Non-pigmented ciliary epithelial cell (primary cell): ENCODE measurements at places on chromosomes 5 and 9.

DNA sequence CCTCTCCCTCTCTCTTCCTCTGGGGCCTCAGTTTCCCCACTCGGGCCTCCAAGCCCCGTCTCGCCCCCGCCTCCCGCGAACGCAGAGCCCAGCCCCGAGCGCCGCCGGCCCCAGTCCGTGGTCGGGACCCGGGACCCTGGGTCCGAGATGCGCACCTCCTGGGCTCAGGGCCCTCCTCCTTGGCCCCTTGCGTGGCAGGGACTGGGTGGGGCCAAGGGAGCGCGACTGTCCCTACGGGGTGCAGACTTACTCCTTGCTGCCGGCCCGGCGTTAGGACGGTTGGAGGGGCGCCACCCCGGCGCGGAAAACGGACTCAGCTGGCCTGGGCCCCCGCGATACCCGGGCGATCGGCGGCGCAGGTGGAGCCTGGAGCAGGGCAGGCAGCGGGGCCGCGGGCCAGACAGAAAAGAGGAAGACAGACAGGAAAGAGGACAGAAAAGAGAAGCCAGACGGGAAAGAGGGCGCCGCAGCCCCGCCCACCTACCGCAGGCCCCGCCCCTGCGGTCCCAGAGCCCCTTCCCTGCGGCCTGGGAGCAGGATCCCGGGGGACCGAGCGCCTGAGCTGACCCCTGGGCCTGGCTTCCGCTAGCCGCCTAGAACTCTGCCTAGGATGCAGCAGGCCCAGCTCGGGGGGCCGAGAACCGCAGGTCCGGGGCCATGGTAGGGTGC lies at the start of gene GBGT1:
TSS of gene GBGT1 (minus strand) at position 411 of the 669 bp plus-strand sequence. CDS start 1,502 bp downstream, outside the sequence.
- DNase-seq, result no peak

DNA sequence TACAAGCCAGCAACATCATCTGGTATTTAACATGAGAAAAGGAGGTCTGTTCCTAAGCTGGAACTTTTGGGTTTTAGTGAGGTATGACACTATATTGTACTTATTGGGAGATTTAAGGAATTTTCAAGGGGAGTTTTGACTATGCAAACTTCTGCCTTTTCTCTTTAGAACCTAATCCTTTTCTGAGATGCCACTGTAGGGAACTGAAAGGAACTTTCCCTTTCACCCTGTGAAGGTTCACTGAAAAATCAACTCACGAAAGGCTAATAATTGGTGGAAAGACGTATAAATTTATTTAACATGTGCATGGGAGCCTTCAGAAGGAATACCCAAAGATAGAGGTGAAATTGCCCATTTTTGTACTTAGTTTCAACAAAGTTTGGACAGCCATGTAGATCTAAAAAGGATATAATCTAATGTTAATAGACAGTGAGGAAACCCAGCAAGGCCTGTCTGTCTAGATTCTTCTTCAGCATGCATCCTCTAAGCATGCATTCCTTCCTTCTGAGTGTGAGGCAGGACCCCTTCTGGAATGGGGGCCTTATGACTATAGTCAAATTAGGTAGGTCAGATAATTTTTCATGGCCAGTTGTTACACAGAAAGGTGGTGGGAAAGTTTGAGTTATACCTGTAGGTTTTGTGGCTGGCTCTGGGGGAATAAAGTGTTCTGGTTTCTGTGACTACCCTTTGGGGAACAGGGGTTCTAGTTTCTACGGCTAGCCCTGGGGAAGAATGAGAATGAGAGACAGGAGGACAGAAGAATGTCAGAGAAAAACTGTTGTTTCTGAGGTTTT lies 200.3 kb downstream of the C9orf152 start:
- DNase-seq, result no peak

DNA sequence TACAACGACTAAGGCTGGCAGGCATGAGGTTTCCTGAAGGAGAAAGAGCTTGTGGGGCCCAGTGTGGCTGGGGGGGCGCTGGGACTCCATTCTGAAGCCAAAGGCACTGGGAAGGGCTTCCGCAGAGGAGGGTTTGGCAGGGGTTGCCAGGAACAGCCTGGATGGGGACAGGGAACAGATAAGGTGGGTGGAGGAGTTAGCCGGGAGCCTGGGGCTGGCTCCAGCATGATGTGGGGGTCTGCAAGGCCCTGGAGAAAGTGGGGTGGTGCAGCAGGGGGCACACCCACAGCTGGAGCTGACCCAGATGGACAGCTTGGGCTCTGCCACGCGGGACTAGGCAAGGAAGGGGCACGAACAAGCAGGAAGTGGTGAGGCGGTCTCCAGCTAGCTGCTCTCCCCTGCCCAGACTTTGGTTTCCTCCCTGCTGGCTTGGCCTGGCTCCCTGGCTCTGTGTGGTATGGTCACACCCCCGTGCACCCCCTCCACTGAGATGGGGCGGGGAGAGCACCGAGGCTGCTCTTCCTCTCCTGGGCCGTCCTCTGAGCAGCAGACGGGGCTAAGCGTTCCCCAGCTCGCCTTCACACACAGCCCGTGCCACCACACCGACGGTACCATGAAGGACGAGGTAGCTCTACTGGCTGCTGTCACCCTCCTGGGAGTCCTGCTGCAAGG lies at the start of gene LTC4S:
TSS of gene LTC4S (plus strand) at position 519 of the 672 bp plus-strand sequence. CDS start at position 614, 95 bp downstream.
- DNase-seq, result no peak

- DNase-seq, result no peak
Observed at GRCh38 chr5:67063055-67063454, 133.5 kb downstream of the CD180 start.

- DNase-seq, result no peak
Observed at GRCh38 chr5:174751154-174752000, 27.0 kb downstream of the MSX2 start.

GRCh38 chr9:8895106-8895860 lies 1095.7 kb upstream of the DMAC1 start:
- no peak for DNase-seq

DNA sequence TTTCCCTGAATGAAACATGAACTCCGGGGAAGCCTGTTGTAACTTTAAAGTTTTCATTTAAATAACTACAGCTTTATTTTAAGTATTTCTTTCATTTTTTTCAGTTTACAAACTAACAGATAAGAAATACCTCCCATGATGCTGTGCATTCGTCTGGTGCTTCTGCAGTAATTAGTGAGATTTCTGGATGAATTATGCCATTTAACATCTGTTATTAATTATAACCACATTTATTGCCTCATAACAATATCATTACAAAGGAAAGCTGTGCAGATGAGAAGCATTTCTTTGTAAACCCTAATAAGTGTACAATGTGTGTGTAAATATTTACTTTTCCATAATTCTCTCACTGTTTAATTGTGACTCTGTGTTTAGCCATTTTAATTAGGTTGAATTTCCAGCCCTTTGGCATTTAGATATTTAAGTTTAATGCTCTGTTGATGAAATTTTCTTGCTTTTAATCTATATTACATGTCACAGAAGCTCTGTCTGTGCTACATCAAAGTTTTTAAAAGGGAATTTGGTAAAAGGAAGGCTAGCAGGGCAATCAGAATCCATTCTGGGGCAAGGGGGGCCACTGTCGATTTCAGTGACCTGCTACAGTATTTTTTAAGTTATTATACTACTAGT lies 418.0 kb downstream of the SPATA31D1 start:
- DNase-seq, result no peak

DNA sequence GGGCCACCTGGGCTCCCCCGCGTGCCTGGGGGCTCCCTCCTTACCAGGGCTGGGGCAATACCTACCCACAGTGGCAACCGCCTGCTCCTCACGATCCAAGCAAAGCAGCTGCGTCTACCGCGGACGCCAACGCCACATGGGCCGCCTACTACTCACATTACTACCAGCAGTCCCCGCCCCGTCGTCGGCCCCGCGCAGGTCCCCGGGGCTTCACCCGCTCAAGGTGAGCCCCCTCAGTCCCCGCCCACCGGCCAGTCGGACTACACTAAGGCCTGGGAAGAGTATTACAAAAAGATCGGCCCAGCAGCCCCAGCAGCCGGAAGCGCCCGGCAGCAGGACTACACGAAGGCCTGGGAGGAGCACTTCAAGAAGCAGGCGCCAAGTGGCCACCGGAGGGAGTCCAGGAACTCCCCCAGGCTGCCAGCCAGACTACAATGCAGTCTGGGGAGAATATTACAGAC lies 106.0 kb upstream of the MTAP start:
- DNase-seq, result no peak

GRCh38 chr9:111113712-111114111 lies 75.4 kb upstream of the LPAR1 start:
- DNase-seq, result no peak

- no peak for DNase-seq
Observed at GRCh38 chr9:8850914-8851313, 1051.3 kb upstream of the DMAC1 start.

DNA sequence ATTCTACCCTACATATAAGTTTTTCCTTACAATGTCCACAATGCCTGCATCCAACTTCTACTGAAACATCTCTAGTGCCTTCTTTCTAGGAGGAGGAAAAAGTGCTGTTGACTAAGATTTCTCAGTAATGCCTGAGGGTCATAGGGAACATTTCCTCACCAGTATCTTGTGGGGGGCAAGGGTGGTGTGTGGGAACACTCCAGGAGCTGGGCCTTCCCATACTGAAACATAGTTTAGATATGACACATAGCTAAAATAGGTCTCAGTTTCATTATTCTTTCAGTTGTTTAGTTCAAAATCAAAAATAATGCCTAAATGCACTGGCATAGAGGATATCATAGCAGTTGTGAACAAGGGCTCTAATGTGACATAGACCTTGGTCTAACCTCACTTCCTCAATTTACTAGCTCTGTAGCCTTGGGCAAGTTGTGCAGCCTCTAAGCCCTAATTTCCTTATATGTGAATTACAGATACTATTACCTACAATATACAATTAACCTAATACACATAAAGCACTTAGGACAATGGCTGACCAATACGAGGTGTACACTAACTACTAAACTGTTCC lies 66.1 kb downstream of the HAPLN1 start:
- DNase-seq, result peak; percentile 9

GRCh38 chr5:122605236-122605635 lies 169.6 kb upstream of the SNX2 start:
- DNase-seq, result no peak

DNA sequence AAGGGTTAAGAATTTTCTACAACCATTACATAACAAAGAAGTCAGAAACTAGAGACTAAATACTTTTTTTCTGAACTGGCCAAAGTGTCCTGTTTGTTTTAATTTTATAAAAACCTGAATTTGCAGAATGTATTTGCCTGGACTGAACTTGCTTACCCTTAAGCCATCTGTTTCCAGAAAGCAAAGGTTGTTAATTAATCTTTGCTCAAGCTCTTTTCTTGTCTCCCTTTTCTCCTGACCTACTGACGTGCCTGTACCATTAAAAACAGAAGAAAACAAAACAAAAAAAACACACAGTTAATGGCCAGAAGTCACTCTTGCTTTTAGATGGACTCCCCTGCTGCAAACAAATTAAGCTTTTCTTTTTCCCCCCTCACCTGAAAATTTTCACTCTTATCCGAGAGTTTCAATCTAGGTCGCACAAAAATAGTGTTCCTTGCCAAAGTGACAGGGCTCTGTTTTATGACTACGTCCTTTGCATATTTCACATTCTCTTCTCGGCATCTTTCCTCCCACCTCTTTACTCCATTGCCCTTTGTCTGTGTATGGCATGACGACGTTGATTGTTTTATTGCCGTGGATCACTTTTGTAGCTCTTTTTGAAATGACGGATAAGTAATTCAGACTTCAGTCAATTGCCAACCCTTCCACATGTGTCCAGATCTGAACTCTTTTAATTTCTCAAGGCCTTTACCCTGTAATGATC lies 333.8 kb upstream of the GRIN3A start:
- DNase-seq, result no peak

DNA sequence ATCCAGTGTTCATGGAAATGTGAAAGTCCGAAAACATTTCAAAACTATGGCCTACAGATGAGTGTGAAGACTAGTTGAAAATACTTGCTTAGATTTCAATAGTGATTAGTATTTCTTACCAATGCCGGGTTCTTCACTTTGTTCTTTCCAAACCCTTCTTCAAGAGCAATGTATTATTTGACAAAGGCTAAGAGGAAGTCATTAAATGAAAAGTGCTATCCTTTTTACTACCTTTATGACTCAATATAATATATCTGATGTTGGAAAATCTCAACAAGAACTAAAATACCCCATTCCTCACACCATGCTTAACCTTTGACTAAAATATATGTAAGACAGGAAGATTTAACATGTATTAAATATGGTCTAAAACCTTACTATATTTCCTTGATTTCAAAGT lies 6.7 kb upstream of the MIER3 start:
- DNase-seq, result no peak

DNA sequence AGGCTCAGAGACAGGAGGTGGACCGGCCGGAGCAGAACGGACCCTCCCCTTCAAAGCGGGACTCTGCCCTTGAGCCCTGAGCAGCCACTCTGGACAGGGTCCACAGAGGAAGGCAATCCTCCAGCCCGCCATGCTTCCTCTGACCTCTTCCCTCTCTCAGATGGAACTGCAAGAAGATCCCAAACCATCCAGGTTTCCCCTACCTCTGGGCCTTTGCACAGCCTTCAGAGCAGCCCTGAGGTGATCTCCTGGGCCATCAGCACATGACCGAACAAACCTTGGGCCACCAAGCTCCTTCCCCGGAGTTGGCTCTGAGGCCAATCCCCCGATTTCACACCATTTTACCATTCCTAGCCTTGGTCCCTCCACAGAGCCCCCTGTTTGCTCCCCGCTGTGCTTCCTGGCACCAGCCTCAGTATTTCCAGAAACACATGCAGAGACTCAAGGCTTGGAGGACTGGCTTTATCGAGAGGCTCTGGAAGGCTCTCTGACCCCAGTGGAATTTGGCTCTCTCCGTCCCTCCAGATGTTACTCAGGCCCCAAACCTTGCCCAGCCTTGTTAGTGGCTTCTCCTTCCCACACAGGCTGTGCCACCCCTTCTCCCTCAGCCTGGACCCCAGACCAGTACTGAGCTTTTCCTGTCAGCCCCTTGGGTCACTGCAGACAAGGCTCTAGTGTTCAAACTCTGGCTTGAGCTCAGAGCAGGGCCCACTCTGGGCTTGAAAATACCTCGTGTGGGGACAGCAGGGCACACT lies 48.6 kb upstream of the KCNMB1 start:
- no peak for DNase-seq

DNA sequence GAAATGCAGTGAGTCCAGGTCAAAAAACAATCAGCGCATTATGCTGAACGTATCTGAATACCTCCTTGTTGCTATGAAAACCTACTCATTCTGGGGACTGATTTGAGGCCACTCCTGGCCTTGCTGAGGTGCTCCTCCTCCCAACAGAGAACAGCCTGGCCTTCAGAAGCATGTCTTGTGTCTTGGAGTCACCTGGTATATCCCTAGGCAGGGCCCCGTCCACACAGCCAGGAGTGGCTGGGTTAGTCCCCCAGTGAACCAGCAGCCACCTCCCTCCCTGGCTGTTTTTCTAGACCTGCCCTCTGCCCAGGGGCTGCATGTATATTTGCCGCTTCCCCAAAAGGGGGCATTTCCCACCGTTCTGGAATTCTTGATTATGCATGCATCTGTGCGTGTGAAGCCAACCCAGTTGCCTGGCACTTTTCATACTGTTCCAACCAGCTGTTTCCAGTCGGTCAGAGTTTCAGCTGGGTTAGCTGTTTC lies 99.2 kb upstream of the SPATA31C2 start:
- DNase-seq, result no peak
